Stomach (tissue), 19 donors: ENCODE measurements at places on chromosomes 5 and 9. TPM values are rescaled to one million over a fixed set of nuclear protein-coding genes. Genes with fewer than 3 reads are reported as not detected.

- DNase-seq: no peak
These were observed 12.4 kb downstream of the RLN2 start for GRCh38 chr9:5292141-5292540.

- DNase-seq: no peak
These were observed 2002.2 kb upstream of the ACO1 start for GRCh38 chr9:30382271-30382670.

DNA sequence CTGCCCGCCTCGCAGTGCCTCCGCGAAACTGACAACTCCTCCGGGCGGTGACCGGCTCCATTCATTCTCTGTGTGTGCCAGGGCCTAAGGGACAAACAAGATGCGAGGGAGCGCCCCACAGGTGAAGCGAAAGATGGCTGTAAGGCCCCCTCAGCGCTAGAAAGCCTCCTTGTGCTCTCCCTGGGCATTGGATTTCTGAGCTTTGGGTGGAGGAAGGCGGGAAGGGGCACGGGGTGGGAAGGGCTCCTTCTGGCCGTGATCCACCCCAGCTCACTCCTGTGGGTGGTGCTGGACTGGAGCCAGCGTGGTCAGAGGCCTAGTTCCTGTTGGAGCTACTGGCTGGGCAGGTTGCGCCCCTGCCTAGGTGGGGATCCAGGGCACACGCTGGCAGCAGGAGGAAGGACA is 943 bp downstream of the GALNT12 start:
- peak; percentile 89 for DNase-seq

DNA sequence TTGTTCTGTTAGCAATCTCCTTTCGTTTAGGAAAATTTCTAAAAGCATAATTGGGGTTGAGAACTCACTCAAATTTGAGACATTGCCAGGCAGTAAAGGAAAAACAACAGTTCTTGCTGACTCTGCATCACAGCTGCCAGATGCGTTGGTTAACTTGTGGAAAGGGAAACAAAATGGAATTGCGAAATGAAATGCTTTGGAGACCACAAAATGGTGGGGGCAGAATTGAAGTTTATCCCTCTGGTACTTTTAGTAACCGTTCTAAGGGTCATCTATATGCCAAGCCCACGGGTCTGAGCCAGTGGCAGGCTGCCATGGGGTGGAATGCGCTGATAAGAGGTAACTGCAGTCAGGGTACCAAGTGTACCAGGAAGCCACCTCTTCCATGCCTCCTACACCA is 28.6 kb upstream of the SELENOP start:
- DNase-seq: peak; percentile 88

GRCh38 chr9:136160381-136160841 is 41.7 kb upstream of the TMEM250 start:
- no peak for DNase-seq

Gene VLDLR
- 3.2 TPM for total RNA-seq

Gene HCN1
- not detected for total RNA-seq
